ENCODE measurements at places on chromosomes 12 and 14.
A peak's percentile ranks its signal among the peaks of the same experiment; 100 is the strongest.

- no peak for DNase-seq
These were observed 80.4 kb downstream of the EML1 start for GRCh38 chr14:99873653-99874052.

GRCh38 chr14:100440207-100440631, 117.1 kb downstream of the SLC25A47 start:
- DNase-seq = no peak

DNA sequence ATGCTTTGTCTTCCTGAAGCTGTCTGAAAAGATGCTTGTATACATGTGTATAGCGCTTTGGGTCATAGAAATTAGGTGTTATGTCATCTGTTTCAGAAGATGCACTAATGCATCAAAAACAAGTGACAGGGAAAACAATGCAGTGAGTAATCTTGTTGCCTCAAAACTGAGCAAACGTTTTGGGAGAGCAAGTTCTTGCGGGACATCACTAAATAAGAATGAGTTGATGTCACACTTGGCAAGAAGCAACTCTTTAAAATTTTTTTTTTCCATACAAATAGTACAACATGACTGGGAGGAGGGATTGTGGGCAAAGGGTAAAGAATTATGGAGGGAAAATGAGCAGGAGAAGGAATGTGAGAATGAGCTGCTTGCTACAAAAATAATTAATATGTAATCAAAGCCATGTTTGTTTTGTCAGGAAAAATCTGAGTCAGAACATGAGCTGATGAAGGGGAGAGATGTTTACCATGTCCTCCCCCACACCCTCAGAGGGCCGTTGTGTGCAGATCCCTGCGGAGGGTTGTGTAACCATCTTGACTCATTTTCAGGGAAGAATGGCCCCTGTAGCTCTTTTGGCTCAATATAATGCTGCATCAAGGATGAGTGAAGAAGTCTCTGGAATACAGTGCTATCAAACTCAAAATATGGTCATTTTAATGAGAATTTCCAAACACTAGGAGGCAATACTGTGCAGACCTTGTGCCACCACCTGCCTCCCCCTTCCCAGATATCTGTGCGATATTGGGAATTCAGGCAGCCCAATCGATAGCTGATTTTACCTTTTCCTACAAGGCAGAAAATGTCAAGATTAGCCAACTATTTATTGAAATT, 41.4 kb downstream of the BORCS5 start:
- DNase-seq = peak; percentile 92

- DNase-seq = no peak
These were observed 3.9 kb upstream of the PPP1R1A start for GRCh38 chr12:54592316-54592715.

GRCh38 chr12:33245434-33245833, 194.2 kb downstream of the SYT10 start:
- no peak for DNase-seq

DNA sequence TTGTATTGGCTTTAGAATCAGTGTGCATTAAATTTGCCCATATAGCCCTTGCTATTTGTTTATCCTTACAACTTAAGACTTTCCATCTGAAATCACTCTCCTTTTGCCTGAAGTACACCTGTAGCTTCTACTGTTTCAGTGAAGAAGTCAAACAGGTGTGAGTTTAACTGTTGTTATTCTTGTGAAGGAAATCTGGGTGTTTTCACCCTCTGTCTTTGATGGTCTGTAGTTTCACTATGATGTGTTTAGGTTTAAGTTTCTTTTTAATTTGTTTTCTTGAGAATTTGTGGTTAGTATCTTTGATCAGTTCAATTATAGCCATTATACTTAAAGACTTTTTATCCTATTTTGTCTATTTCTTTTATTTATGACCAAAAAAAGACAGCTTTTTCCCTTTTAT, 68.9 kb upstream of the BBS10 start:
- no peak for DNase-seq

DNA sequence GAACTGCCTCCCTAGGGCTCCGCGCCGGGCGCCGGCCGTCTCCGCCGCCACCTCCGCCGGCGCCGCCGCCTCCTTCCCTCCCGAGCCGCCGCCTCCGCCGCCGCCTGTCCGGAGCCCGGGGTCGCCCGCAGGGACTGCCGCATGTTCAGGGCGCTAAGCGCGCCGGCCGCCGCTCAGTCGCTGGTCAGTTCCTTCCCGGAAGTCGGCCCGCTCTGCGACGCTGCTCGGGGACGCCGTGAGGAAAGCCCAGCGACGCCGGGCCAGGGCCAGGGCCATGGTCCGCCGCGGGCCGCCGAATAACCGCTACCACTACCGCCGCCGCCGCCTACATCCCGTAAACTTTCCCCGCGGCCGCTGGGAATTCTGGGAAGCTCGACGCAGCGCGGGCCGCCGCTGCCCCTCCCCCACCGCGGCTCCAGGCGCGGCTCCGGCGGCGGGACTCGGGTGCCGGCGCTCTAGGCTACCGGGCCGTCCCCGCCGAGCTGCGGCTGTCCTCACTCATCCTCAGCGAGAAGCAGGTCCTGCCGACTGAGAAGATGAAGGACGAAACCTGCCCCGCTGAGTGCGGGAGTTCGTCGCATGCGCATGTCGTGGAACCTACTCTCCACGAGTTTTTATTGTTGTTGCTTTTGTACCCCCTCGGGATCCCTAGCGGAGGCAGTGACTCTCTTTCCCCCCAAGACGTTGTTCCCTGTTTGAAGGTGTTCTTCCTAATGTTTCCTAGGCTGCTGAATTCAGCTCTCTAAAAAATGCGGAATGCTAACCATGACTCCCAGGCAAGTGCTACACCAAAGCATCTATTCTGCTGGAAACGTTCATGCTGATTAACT, at the start of gene SAV1:
Gene SAV1 (minus strand): TSS at position 311 of the 830 bp plus-strand sequence. CDS start 339 bp downstream, outside the sequence.
- peak; percentile 32 for DNase-seq

GRCh38 chr12:12327802-12328201, 22.2 kb downstream of the MANSC1 start:
- no peak for DNase-seq

- DNase-seq = no peak
These were observed 5.9 kb downstream of the OAS3 start for GRCh38 chr12:112944024-112944690.

DNA sequence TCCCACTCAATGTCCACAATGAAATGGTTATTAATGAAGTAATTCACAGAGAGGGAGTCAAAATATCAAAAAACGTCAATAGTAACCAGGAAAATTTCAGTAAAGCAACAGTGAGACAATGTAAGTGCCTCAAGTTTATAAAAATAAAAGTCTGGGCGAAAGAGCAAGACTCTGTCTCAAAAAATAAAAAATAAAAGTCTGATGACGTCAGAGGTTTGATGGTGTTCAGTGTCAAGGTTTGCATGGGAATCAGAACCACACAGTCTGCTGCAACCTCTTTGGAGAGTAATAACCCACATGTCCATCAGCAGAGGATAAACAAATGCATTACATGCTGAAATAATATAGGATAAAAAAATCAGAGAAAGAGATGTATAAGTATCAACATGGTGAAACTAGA, 152.4 kb downstream of the ASCL1 start:
- no peak for DNase-seq

DNA sequence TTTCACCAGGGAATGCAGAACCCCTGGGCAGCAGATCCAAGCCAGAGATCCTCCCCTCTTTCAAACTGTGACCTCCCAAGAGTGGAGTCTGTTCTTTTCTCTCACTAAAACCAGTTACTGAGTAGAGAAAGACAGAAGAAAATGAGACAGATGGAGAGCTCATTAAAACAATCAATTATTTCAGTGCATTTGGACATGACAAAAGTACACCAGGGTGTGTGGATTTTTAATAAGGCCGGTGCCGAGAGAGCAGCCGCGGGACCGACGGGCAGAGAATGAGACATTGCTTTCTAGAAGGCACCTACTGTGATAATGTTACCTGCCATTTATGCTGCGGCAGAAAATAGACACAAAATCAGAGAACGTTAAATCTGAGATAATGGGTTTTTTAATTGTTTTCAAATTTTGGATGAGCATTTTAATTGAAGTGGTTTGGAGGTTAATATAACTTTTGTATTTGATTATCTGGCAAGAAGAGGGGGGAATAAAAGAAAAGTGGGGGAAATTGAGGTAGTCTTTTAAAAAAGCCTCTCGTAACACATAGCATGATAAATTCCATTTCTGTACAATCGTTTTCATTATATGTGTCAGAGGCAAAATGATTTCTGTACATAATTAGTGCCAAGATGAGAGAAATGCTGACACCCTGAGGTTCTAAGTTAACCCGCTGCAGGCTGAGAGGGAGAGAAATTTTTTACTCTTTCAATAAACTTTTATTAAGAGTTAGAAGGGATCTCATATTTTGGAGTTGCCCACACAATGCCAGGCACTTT, 70.8 kb downstream of the HSPB8 start:
- no peak for DNase-seq

- DNase-seq = no peak
These were observed 36.3 kb downstream of the SNRNP35 start for GRCh38 chr12:123494124-123494851.

DNA sequence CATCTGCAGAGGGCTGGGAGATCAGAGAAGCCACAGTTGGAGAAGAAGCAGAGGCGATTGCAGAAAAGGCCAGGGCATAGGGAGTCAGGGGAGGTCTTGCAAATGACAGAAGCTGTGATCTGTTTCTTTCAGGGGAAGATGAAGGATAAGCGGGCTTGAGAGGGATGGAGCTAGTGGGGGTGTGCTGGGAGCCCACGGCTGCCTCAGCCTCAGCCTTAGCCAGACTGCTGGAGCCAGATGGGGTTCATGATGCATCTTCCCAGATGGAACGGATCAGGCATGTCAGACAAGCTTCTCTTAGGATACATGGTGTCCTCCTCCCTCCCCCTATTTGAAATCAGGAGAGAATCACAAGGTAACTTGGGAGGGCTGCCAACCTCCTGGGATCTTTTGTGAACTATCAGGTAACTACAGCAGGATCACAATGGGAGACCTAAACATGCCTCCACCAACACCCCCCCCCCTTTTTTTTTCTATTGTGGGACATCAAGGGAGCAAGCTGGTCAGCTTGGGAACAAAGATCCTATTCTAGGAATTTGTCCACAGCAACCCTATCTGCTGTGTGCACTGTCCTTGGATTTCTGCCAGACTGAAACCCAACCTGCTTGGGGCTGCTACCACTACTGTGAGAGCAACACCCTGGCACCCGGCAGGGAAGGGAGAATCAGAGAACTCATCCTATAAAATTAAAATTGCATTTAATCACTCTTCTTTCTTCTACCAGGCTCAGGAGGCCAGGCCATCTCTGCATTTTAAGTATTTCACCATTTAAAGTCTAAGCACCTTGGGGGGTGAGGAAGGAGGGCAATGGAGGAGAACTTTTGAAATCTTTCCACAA, 10.7 kb upstream of the ATP2A2 start:
- no peak for DNase-seq

DNA sequence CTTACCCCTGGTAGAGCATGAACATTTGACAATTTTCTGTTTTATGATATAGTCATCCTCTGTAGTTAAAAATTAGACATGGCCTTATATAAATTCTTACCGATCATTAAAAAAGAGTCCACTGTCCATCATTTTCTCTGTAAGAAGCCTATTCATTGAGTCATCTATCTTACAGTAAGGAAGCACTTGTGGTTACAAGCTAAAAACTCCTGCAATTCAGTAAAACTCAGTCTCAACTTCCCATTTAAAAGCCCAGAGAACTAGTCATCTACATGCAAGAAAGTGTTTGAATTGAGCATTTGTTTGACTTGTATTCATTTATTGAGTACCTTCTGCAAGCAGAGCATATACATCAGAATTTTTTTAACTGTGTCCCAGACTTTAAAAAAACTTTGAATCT, 63.3 kb downstream of the GTF2A1 start:
- DNase-seq = no peak
